Neural progenitor cell (in vitro differentiated cells): ENCODE measurements at places on chromosomes 7 and 10.

GRCh38 chr7:1883834-1884582 lies 213.9 kb downstream of the ELFN1 start:
- DNase-seq, result peak; percentile 45

DNA sequence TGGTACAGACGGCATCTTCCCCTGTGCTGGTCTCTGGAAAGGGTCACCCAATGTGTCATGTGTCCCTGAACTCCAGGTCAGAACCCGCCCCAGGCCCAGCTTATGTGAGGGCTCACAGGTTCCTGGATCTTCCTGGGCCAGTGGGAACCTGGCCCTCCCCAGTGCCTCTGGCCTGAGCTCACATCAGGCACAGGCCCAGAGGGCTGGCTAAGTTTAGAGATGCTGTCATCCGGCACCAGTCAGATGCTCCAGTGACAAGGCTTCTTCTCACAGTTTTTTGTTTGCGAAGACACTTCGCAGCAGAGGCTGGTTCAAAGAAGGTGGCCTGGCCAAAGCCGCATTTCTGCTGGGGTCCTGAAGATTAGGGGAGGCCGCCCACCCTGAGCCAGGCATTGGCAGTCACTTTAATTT lies 11.8 kb downstream of the CAMK2B start:
- no peak for DNase-seq

- no peak for DNase-seq
These were observed 76.9 kb upstream of the LRRC4 start for GRCh38 chr7:128108129-128108528.

DNA sequence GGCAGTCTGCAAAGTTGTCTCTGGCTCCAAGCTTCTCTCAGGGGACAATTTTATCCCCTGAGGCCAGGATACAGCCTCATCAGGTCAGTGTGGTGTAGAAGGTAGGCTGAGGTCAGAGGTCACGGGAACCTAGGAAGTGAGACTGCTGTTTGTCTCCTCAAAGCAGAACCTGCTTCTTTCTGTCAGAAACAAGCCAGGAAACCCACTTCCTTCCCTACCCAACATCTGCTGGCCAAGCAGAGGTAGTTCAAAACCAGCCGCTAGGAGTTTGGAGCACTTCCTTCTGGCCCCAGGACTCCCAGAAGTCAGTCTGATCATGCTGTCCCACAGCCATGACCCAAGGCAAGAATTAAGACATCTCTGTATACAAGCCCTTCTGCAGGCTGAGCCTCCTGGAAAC lies 12.2 kb downstream of the CLRN3 start:
- DNase-seq, result no peak

GRCh38 chr10:79413196-79413595 lies 32.2 kb downstream of the ZCCHC24 start:
- no peak for DNase-seq

DNA sequence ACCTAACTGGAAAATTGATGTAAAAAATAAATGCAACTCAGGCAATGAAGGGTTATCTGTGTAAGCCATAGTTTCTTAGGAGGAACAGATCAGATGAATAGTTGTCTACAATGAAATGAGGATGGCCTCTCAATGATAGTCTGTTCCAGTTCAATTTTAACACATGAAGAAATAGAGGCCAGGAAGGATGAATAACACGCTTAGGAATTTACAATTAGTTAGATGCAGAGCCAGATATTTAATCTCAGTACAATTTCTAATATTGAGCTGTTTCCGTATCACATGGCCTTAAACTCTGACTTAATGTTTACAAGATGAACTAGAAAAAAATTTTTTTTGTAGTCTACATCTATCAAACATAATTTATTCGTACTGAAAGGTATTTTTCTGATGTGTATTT lies 176.6 kb downstream of the GALNT11 start:
- DNase-seq, result no peak

DNA sequence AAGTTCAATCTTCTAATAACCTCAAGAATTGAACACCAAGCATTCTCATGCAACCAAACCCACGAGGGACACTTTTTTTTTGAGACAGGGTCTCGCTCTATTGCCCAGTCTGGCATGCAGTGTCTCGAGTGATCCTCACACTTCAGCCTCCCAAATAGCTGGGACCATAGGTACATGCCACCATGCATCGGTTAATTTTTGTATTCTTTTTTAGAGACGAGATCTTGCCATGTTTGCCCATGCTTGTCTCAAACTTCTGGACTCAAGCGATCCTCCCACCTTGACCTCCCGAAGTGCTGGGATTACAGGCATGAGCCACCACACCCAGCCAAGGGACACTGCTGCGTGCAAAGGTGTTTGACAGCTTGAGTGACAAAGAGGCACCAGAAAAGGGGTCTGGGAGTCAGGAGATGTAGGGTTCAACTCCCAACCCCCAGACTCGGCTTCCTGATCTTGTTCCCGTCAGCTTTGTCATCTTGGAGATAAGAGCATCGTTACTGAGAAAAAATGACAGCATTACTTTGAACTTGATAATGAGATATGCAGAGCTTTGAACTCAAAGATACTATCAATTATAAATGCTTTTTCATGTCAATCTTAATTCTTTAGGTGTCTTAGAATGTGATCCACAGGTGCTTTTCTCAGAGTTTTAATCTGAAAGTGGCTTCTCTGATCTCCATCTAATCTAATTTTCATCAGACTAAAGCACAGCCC lies 1.6 kb upstream of the CYTH3 start:
- no peak for DNase-seq

GRCh38 chr10:112369495-112370423 lies 4.2 kb upstream of the ACSL5 start:
- DNase-seq, result no peak

GRCh38 chr10:78972160-78972946 lies 96.4 kb upstream of the ZMIZ1 start:
- DNase-seq, result peak; percentile 56

- peak; percentile 82 for DNase-seq
These were observed 730 bp downstream of the LARP4B start for GRCh38 chr10:930625-931325.

GRCh38 chr10:32963096-32963495 lies 5.1 kb upstream of the ITGB1 start:
- no peak for DNase-seq

DNA sequence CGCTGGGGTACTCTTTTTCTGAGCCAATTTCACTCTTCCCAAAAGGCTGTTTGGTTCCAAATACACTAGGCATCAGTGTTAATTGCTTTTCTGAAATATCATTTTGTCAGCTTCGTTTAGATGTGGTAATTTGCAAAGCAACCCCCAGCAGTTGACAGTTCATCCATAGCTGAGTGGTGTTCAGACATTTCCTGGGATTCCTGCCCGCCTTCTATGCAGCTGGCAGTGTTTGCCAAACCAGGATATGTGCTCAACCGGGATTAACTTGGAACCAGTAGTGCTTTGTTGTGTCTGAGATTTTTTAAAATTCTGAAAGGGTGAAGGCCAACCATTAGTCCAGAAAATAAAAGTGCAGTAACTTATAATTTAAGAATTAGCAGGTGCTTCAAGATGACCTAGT lies 25.2 kb upstream of the MKLN1 start:
- DNase-seq, result no peak

GRCh38 chr10:21926358-21926925 lies 77.1 kb downstream of the DNAJC1 start:
- DNase-seq, result no peak

DNA sequence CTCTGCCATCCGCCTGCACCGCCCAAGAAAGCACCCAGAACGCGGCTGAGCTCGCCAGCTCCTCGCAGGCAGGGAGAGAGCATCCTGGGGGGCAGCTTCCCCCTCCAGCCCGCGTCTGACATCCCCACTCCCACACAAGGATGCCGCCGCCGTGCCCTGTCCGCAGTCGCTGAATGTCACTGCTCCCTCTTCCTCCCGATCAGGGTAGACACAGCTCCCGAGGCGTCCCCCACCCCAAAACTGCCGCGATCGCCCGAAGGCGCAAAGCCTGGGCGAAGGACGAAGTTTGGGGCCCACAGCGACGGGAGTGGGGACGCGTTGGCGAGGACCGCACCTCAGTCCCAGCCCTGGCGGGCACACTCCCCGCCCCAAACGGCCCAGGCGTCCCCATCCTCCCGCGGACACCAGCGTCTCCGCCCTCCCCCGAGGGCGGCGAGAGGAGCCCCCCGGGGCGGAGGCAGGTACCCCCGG lies 1.5 kb upstream of the KAT6B start:
- DNase-seq, result peak; percentile 67

DNA sequence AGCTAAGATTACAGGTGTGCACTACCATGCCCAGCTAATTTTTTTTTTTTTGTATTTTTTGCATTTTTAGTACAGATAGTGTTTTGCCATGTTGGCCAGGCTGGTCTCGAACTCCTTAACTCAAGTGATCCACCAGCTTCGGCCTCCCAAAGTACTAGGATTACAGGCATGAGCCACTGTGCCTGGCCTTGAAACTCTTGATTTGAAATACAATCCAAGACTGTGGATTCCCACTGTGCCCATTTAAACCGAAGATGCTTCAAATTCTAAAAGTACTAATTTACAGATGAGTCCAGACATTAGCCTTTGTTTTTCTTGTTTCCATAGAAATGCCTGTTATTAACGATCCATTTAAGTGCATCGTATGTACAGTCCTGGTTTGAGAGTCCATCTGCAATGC lies 130.9 kb downstream of the CACNA2D1 start:
- no peak for DNase-seq

DNA sequence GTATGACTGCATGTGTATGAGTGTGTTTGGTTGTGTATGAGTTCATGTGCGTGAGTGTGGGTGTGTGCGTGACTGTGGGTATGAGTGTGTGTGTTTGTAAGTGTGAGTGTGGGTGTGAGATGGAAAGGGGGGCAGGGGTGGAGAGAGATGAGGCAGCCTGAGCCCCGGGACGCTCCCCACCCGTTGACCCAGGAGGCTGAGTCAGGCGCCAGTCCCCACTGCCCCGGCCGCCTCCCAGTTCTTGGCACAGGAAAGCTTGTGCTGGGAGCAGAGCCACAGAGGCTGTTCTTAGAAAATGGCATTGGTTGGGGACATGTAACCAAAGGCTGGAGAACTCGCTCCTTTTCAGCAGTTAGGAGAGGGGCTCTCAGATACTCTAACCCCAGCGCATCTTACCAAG lies 27.8 kb upstream of the NUB1 start:
- no peak for DNase-seq

DNA sequence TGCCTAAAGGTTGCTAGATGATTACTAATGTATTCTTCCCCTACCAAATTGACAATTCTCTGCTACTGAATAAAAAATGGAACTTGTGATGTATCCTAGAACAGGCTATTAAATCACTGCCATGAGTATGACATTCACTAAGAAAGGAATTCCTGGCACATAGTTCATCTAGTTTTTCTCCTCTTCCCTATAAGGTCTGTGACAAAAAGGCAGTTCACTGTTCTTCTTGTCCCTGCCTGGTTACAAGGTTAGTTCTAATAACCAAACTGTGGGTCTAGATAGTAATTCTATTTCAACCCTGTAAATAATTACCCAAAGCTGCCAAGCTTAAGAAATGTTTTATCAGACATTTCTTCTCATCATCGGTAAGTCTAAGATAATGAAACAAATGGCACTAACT lies 245.6 kb downstream of the BICC1 start:
- DNase-seq, result no peak
